ENCODE measurements at places on chromosomes 11 and 22.

DNA sequence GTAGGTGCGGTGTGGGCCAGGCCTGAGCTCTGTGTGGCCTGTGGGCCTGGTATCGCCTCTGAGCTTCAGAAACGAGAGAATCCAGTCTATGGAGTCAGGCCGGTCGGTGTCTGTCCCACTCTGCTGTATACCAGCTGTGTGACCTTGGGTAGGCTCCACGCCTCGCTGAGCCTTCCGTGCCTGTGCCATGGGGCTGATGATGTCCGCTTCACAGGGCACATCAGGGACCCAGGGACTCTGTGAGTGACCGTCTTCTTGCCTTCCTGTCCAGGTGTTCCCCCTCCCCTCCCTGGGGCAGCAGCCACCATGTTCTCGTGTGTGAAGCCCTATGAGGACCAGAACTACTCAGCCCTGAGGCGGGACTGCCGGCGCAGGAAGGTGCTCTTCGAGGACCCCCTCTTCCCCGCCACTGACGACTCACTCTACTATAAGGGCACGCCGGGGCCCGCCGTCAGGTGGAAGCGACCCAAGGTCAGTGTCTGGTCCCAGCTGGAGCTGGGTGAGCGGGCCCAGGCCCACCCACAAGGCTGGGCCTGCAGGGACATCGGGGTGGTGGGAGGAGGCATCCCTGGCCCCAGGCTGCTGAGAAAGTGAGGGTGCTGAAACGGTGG is 17.9 kb downstream of the CAPN5 start:
- no peak for DNase-seq

GRCh38 chr11:96075532-96075959 is 151.6 kb upstream of the MTMR2 start:
- no peak for DNase-seq

DNA sequence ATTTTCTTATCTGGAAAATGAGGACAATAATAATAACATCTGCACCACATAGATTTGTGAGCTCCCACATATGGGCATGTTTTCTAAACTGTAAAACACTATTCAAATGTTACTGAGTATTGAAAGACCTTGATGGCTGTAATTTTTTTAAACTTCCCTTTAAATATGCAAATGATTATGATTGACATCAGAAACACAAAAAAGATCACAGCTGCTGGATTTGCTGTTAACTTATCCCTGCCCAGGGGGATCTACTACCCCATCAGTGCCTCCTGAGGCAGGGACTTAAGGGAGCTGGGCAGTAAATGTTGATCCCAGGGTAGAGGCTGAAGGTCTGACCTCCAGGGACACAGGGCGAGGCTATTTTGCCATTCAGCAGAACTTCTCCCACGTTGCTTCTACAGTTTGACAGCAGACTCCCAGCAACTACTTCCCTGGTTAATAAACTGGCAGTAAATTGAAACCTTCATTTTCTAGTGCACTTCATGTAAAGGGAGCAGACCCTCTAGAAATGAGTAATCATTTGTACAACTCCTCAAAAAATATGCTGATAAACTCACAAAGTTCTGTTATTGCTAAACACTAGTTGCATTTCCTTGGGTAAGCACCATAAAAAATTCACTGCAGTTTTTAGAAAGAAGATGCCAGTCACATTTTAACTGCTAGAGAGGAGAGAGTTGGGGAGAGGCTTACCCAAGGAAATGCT is 20.3 kb downstream of the TMPRSS5 start:
- no peak for DNase-seq

- no peak for DNase-seq
Observed at GRCh38 chr22:37345863-37346504, 63.7 kb downstream of the CYTH4 start.

- peak; percentile 99 for DNase-seq
Observed at GRCh38 chr11:72102946-72103753, at the start of gene LAMTOR1. Gene LAMTOR1 (minus strand): TSS chr11:72103297. CDS start chr11:72103224, 73 bp downstream.

DNA sequence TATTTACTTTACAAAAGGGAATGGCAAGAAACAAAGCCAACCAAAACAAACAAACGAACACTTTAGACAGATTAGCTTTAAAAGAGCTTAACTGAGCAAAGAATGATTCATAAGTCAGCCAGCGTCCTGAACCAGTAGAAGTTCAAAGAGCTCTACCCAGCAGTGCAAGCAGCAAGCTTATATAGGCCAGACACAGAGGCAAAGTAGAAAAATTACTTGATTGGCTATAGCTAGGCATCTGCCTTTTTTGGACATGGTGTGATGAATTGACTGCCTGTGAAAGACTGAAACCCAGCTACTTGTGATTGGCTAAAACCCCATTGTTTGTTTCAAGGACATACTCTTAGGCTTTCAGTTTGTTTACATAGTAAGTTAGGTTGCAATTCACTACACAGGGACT is 2120.0 kb upstream of the RAG2 start:
- no peak for DNase-seq

- DNase-seq: no peak
Observed at GRCh38 chr11:75563978-75564552, 2.0 kb downstream of the SERPINH1 start.

Measured in activated naive CD8-positive, alpha-beta T cell treated with anti-CD3 and anti-CD28 coated beads, Interleukin-2, amount 50 U/mL, for 16 hours (primary cell).